ENCODE measurements at places on chromosomes 4 and X.

DNA sequence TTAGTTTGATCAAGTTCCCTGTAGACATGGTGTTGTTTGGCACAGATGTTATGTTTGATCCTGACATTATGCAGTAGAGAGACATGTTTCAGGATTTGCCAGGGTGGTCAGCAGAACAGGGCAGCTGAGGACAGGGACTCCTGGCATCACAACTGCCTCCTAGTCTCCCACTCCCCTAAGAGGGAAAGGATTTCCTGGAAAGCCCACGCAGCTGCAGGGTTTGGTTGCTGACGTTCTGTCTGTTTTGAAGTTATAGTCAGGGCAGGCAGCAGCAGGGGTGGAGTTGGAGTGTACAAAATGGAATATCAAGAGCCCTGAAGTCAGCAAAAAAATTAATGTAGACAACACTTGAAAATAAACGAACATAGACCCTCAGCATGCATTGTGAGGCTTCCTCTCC lies 125.4 kb downstream of the CPE start:
- no peak for DNase-seq

- DNase-seq, result no peak
Measured at GRCh38 chr4:139776235-139776634, 110.6 kb downstream of the MGST2 start.

- DNase-seq, result no peak
Measured at GRCh38 chr4:142091085-142091513, 454.7 kb downstream of the IL15 start.

GRCh38 chrX:118688935-118689334 lies 38.5 kb upstream of the IL13RA1 start:
- DNase-seq, result no peak

DNA sequence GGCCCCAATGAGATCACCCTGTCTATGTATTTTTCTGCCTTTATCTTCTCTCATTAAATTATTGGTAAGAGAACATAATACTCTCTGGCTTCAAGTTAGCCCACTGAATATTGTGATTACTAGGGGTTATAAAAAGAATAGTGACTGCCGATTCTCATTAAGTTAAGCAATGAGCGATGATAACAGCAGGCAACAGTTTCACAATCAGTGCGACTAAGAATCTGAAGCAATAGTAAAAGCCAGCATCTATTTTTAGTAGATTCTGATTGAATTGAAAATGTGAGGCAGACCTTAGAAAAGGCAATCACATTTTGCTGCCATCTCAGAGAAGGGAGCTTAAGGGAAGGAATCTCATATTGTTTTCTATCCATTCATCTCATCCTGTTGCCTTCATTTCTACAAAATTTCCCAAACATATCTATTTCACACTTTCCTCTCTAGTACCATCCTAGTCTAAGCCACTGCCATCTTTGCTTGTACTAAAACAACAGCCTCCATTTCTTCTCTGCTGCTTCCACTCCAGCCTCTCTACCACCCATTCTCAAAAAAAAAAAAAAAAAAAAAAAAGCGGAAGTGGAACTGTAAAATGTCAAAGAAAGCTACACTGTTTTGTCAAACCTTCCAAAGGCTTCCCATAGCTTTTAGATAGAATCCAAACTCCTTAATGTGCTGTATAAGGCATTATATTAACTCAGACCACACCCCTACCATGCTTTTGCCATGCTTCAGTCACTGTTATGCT lies 17.4 kb downstream of the GABRA4 start:
- peak; percentile 41 for DNase-seq

DNA sequence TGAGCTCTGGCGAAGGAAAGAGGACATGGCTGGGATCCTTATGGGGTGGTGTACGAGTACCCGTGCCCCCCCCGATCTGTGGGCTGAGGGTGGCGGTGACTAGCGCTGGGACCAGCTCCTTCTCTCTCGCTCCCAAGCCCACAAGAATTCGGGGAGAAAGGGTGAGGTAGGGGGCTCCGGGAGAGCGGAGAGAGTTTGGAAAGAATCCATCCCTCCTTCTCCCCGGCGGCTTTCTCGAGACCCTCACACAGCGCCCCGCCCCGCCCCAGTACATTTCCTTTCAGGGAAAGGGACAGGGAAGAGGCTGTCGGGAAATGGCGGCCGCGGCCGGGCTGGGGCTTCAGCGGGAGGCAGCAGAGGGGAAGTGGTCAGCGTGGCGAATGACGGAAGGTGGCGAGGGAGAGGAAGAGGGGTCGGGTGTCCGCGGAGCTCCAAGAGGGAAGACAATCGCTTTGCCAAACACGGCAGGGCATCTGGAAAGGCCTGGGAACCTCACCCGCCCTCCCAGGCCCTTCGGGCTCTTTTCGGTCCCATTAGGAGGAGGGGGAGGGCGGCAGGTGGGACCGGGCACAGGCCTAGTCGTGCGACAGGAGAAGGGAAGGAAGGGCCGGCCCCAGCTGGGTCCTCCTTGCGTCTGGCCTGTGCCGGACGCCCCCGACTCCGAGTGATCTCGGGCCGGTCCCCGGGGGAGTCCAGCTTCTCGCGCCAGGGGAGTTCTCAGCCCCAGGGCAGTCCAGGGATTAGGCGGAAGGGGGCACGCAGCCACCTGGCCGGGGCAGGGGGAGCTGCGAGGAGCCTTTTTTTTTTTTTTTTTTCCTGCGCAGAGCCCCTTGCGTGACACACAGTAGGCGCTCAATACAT lies 10.2 kb downstream of the HNRNPH2 start:
- peak; percentile 68 for DNase-seq

DNA sequence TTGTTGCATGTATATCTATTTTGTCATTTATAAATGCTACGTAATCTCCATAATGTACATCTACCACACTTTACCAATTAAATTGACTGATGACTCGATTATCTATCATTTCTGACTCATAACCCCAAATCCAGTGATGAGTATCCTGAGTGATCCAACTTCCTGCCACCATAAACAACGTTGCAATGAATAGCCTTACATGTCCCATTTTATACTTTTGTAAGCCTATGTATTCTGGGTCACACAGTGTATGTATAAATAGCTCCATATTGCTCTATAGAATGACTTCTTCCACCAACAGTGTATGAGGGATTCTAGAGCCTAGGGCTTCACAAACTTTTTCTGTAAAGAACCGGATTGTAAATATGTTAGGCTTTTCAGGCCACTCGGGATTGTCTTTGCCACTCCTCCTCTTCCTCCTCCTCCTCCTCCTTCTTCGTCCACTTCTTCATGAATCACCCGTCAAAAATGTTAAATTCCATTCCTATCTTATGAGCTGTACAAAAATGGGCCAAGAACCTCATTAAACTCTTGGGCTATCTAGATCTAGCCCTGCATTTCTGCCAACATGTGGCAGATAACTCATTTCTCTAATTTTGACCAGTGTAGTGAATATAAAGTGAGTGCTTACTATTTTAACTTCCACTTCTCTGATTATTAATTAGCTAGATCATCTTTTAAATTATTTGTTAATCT lies 672.2 kb upstream of the AMOT start:
- DNase-seq, result no peak

- DNase-seq, result no peak
Measured at GRCh38 chr4:17480210-17480927, 31.5 kb downstream of the QDPR start.

GRCh38 chr4:60589425-60589824 lies 610.7 kb upstream of the ADGRL3 start:
- DNase-seq, result no peak

DNA sequence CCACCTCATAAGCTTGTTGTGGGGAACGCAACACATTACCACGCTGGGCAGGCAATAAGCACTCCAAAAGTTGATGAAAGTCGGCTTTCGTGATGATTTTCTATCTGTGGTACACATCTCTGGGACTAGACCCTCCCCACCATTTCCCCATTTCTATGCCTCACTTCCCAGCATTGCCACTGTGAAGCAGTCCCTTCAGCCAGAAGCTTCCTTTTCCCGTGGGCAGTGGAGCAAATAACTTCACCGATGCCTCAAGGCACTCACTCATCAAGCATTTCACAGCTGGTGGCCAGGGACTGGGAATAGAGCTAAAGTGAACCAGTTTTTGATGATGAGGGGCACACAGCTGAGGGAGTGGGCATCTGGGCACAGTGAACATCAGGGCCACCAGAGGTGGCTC lies 18.9 kb downstream of the C4orf50 start:
- no peak for DNase-seq

DNA sequence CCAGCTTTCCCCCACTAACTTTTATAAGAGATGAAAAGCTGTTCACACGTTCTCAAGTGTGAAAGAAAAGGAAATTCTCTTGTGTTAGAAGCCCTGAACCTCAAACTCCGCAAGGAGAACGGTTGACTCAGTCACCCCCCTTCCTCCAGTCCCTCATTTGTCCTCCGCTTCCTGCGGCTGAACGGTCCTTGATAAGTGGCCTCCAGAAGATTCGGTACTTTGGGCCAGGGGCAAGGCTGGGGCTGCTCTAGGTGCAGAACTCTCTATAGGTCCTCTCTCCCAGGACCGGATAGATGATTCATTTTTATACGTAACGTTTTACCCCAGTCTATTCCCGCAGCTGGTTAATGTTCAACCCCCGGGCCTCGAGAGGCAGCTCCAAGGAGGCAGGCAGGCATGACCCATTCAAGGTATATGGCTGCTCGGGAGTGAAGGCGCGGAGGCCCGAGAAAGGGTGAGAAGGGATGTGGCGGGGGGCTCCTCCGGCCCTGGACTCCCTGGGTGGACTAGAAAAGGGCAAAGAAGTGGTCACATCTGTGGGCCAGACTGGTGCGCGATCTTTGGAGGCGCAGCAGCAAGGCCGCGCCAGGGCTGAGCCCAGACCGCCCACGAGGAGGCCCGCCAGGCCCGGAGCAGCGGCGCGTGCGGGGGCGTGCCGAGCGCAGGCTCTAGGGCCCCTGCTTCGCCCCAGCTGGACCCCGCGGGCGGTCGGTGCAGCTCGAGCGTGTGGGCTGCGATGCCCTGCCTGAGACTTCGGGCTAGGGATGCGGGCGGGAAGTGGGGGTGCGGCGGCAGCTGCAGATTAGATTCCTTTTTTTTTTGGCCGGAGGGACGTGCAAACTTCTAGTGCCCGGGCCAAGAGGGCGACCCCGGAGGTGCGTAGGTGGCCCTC lies 11.7 kb downstream of the PITX2 start:
- no peak for DNase-seq

DNA sequence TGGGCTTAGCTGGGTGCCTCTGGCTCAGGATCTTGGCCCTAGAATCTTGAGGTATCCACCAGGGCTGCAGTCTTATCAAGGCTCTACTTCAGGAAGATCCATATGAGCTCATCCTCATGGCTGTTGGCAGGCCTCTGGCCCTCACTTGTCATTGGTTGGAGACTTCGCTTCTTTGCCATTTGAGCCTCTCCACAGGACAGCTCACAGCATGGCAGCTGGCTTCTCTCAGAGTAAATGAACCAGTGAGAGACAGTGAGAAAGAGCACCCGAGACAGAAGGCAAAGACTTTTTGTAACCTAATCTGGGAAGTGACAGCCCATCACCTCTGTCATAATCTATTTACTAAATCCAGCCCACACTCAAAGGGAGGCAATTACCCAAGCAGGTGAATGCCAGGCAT lies 236.8 kb downstream of the GPAT3 start:
- no peak for DNase-seq

GRCh38 chrX:81957900-81958545 lies 756.1 kb downstream of the SH3BGRL start:
- no peak for DNase-seq

GRCh38 chr4:152945639-152946038 lies 9.5 kb downstream of the FHDC1 start:
- no peak for DNase-seq

DNA sequence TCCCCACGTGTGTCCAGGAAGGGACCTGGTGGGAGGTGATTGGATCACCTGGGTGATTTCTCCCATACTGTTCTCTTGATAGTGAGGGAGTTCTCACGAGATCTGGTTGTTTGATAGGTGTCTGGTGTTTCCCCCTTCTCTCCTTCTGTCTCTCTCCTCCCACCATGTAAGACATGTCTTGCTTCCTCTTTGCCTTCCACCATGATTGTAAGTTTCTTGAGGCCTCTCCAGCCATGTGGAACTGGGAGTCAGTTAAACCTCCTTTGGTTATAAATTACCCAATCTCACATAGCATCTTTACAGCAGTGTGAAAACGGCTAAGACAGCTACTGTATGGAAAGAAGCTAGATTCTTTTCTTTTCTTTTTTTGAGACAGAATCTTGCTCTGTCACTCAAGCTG lies 21.6 kb upstream of the FGG start:
- DNase-seq, result no peak

- DNase-seq, result no peak
Measured at GRCh38 chr4:173424899-173425805, 26.2 kb upstream of the SCRG1 start.

DNA sequence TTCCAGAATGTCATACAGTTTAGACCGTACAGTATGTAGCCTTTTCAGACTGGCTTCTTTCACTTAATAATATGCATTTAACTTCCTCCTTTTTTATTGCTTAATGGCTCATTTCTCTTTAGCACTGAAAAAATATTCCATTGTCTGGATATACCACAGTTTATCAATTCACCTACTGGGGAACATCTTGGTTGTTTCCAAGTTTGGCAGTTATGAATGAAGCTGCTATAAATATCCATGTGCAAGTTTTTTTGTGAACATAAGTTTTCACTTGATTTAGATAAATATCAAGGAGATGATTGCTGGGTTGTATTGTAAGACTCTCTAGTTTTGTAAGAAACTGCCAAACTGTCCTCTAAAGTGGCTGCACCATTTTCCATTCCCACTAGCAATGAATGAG lies 375.5 kb downstream of the PCDH18 start:
- DNase-seq, result no peak

GRCh38 chrX:117522725-117523700 lies 593.6 kb downstream of the KLHL13 start:
- no peak for DNase-seq

- no peak for DNase-seq
Measured at GRCh38 chr4:167987285-167987684, 105.1 kb upstream of the ANXA10 start.

DNA sequence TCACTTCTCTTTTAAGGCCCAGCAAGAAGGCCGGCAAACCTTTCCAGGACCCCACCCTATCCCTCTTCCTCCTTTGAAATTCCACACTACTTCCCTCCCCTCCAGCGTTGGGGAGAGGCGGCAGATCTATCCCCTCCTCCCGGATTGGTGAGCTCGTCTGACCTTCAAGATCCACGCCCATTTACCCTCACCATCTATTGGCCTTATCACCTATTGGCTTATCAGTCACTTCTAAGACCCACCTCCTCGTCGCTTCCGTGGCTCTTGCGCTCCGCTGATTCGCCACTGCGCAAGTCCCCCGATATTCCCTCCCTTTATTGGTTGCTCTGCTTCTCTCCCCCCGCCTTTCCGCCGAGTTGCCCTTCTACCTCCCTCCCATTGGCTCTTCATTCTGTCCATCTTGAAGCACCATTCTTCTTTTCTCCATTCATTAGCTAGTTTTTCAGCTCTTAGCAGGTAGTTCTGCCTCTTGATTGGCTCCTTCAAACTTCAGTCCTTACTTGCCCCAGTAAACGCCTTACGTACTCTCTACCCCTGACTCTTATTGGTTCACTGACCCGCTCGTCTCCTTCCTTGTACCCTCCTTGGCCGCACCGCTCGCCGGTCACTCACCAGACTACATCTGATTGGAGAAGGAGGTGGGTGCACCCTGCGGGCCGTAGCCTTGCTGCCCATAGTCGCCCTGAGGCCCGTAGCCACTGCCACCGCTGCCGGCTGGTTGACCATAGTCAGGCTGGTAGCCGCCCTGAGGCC lies 4.8 kb upstream of the PRICKLE3 start:
- DNase-seq, result peak; percentile 97

GRCh38 chrX:130162094-130162735 lies 3.4 kb downstream of the AIFM1 start:
- DNase-seq, result no peak

All from CD14-positive monocyte (primary cell).